ENCODE measurements at places on chromosomes 16 and 17.

- DNase-seq = no peak
Observed at GRCh38 chr16:1290063-1290501, 19.4 kb upstream of the UBE2I start.

DNA sequence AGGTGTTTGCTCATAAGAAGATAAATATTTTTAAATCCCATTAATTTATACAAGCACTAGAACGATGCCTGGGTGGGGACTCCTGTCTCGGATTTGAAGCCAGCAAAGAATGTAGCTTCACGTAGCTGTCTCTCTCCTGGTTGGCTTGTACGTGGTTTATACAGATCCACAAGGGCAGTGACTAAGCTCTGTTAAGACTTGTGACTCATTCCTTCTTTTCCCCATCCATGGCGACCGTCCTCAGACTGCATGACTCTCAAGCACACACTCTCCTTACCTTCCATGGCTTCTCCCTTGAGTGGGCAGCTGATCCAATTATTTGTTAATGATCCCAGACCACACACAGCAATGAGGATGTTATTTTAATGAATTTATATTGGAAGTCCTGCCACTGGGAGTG lies 679.7 kb upstream of the SOX9 start:
- DNase-seq = no peak

GRCh38 chr17:7046127-7046724 lies 2.3 kb upstream of the SLC16A11 start:
- no peak for DNase-seq

DNA sequence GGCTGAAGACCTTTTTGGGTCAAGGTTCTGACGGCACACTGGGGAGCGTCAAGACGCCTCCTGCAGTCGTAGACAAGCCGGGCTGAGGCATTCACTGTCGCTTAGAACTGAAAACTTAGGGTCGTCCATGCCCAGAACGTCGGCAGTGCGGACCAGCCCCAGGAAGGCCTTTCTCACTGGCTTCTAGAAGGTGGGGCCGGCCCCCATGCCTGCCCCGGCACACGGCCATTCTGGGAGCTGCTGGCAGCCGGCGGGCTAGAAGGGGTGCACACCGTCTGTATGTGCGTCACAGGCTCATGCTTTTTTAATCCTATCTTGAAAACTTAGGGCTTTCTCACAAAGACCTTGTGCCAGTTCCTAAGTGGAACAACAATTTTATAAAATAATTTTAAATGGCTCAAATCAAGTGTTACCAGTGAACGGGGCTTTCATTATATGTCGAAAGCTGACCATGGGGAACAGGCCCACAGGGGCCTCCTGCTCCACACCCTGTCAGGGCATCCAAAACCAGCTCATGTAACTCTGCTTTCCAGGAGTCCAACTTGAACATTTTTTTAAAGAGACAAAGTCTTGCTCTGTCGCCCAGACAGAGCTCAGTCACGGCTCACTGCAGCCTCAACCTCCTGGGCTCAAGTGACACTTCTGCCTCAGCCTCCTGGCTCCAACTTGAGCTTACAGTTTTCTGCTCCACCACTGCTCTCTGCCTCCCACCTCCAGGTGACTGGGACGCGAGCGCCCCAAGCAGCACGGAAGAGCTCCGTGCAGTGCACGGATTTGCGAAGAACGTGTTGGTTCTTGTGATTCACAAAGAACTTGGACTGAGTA lies 111.2 kb downstream of the ANKRD11 start:
- DNase-seq = no peak

GRCh38 chr17:79612468-79613194 lies 1.8 kb upstream of the RBFOX3 start:
- DNase-seq = peak; percentile 83

GRCh38 chr17:21573961-21574610 lies 118.2 kb upstream of the KCNJ18 start:
- DNase-seq = no peak

DNA sequence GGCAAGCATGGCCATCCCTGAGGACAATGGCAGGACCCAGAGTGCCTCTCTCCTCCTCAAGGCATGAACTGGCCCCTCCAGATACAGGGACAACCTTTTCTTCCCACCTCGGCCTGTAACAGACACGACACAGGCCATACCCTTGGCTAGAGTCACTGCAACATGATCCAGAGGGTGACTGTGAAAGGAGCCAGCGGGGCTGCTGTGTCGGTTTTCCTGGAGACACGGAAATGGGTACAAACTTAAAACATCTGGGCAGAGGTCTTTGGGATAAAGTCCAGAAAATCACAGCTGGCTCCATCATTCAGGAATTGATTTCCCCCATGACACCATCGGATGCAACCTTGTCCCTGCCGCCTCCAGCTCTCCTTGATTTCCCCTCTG lies 5.3 kb downstream of the CEP295NL start:
- no peak for DNase-seq
